ENCODE measurements at places on chromosomes 6 and 20. TPM values are rescaled to one million over a fixed set of nuclear protein-coding genes. Genes with fewer than 3 reads are reported as not detected.

The PKIB gene
- total RNA-seq, result under 0.01 TPM

The CST1 gene
- total RNA-seq, result not detected

The RCAN2 gene
- total RNA-seq, result 11.7 TPM

The SSTR4 gene
- total RNA-seq, result not detected

The F13A1 gene
- total RNA-seq, result not detected

The VGLL2 gene
- not detected for total RNA-seq

The CBLN4 gene
- not detected for total RNA-seq

The RHAG gene
- total RNA-seq, result not detected

The ANKRD66 gene
- total RNA-seq, result not detected

The GPR6 gene
- not detected for total RNA-seq

The RAB5IF gene
- 131 TPM for total RNA-seq

The GJA10 gene
- not detected for total RNA-seq

The PTCRA gene
- not detected for total RNA-seq

The SLC17A2 gene
- total RNA-seq, result not detected

The LKAAEAR1 gene
- not detected for total RNA-seq

The C20orf141 gene
- not detected for total RNA-seq

The CRIP3 gene
- not detected for total RNA-seq

The SPDEF gene
- total RNA-seq, result not detected

The C6orf132 gene
- total RNA-seq, result 6.9 TPM

The TRIM15 gene
- not detected for total RNA-seq

The SALL4 gene
- total RNA-seq, result not detected

The PRR18 gene
- not detected for total RNA-seq

The KCNK16 gene
- total RNA-seq, result not detected

The RAET1G gene
- total RNA-seq, result 1.7 TPM

Data from myometrial cell (primary cell).